ENCODE measurements at places on chromosomes 5 and 9.
A peak's percentile ranks its signal among the peaks of the same experiment; 100 is the strongest.

DNA sequence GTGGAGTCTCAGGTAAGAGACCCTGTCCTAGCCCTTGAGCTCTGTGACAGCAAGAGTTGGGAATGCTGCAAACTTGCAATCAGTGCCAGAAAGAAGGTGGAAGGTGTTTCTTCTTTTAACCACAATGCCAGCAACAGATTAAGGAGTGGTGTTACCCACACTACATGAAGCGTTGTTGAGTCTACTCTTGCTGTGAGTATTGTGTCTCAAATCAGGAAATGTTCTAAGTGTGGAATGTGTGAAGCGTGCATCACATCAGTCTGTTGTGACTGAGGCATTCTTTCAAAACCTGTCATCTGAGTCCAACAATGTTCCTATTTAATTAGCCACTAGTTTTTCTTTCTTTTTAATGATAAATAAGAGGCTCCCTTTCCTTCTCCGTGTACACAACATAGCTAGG, 2.9 kb upstream of the LURAP1L start:
- DNase-seq = peak; percentile 58

- no peak for DNase-seq
These were observed 8.9 kb downstream of the SRP19 start for GRCh38 chr5:112869948-112870347.

DNA sequence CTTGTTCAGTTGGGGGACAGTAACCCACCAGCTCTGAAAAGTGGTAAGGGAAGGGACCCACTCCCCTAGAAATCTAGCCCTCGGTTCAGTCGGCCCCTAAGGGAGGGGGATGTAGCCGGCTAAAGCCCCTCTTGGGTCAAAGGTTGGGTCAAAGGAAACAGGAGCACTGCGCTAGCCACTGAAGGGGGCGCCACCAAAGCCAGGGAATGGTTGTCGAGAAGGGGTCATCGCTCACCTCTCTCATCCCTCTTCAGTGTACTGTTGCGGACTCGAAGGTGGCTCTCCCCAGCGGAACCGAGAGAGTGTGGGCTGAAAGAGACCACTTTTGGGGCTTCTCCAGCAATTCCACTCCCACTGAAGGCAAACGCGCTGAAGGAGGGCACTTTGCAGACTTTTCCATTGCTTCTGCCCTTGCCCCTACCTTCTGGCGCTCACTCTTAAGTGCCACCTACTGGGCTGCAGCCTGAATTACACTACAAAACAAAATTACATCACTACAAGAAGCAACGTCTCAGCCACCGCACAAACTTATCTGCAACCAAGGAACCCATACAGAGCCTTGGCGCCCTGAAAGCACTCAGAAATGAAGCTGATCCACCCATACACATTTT, 396.9 kb downstream of the PDE4D start:
- no peak for DNase-seq

DNA sequence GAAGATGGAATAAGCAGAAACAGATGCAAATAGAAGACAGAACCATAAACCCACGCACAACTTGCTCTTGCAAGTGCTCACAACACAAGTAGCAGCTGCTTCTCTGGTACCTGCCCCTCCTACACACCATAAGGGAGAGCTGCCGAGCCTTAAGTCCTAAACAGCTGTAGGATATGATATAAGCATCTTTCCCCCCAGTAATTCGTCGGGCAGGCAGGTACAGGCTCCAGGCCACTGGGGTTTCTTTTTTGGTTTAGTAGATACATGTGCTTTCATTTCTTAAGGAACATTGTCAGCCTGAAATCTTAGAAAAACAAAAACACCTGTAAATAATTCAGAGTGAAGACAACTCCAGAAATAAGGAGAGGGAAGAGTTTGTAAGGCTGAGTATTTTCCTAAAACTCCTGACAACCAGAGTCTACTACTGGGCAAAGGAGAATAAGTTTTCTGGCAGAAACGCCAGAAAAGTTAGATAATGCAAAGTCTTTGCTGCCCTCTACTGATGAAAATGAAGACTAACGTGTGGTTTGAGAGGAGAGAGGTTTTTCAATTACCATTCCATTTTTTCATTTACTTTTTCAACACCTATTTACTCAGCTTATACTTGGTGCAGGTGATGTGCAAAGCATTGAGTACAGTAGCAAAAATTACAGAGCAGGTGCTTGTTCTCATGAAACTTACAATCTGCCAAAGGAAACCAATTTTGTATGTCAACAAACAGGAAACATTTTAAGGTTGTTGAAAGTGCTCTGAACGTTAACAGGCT, 20.1 kb upstream of the TCERG1 start:
- peak; percentile 53 for DNase-seq

DNA sequence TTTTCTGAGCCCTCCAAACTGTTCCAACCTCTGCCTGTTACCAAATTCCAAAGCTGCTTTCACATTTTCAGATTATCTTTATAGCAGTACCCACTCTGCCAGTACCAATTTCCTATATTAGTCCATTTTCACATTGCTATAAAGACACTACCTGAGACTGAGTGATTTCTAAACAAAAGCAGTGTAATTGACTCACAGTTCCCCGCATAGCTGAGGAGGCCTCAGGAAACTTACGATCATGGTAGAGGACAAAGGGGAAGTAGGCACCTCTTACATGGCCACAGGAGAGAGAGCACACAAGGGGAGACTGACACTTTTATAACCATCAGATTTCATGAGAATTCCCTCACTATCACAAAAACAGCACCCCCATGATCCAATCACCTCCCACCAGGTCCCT, 105.0 kb downstream of the DTWD2 start:
- no peak for DNase-seq

DNA sequence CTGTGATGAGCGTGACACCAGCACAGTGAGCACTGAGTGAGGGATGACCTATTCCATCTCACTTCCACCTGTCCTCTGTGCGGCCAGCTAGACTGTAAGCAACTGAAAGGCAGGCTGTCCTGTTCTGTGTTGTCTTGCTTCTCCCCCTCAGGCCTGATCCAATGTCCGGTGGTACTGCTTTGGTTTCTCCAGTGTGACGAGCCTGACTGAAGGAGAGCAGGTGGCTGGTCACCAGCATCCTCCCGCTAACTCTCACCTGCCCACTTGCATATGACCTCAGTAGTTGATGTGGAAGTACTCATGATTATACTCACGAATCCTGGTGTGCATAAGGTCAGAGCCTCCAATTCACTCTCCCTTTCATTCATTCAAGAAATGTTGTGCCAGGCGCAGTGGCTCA, 2.4 kb upstream of the SLC27A4 start:
- no peak for DNase-seq

DNA sequence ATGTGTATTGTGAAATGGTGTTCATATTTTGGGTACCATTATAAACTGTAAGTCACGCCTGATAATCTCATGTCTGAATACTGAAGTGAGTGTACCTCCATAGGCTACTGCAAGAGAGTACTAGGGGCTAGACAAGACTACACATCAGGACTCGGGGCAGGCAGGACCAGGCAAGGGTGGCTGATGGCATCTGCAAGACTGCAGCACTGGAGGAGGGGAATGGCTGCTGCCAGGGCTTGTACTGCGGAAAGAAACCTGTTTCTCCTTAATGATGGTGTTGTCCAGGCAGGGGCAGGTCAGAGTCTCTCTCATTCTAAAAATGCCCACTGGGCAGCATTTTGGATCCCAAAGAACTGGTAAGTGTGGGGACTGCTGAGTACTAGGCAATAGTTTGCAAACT, 172.5 kb downstream of the RAB3C start:
- DNase-seq = no peak

DNA sequence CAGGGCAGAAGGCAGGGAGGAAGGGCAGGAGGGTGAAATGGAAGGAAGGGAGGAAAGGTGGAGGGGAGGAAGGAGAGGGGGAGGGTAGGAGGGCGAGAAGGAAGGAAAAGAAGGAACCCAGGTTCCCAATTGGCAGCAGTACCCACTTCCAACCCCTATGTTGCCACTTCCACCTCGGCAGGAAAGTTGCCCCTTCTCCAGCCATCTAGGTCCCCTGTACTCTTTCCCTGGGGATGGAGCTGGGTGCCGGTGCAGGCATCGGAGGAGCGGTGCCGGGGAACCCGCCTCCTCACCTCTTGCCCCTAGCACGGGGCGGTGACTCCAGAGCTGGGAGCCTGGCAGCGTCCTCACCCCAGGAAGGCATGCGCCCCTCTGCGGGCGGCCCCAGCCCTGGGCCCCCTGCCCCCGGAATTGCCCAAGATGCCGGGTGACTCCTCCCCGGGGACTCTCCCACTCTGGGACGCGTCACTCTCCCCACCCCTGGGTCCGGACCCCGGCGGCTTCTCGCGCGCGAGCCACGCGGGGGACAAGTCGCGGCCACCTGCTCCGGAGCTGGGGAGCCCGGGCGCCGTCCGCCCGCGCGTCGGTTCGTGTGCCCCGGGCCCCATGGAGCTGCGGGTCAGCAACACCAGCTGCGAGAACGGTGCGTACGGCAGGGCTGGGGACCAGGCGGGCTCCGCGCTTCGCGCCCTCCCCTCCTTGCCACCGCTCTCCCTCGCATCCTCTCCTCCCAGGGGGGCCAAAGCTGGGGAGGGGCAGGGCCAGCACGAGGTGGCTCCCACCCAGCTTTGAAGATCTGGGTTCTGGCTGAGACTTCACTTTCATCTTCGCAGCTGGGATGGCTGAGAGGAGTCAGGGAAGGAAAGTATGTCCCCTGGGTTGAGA, at the start of gene NIPAL4:
NIPAL4 (plus strand) TSS at position 499 of the 885 bp plus-strand sequence; CDS start at position 607, 108 bp downstream.
- no peak for DNase-seq

GRCh38 chr5:165304193-165304827, 1798.9 kb downstream of the MAT2B start:
- no peak for DNase-seq

GRCh38 chr5:158898185-158899177, 201.2 kb downstream of the EBF1 start:
- DNase-seq = peak; percentile 17
